Pulmonary artery endothelial cell (primary cell): ENCODE measurements at places on chromosomes 3 and 15. TPM values are rescaled to one million over a fixed set of nuclear protein-coding genes. Genes with fewer than 3 reads are reported as not detected.

DNA sequence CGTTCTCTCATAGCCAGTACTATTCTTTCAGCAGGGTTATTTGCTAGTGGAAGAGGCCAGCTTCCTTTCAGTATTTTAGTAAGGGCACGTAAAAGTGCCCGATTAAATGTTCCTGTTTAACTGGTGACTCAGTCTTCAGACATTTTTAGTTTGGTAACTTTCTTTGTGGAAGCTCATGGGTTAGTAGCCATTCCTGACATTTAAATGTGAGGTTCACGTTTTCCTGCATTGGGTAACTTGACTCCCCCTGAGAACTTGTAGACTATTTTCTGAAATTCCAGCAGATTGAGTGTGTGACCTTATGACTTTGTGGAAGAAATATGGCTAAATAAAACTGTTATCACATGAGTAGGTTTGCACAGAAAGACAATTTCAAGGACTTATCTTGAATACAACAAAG, 16.9 kb downstream of the ABHD2 start:
- DNase-seq = no peak

DNA sequence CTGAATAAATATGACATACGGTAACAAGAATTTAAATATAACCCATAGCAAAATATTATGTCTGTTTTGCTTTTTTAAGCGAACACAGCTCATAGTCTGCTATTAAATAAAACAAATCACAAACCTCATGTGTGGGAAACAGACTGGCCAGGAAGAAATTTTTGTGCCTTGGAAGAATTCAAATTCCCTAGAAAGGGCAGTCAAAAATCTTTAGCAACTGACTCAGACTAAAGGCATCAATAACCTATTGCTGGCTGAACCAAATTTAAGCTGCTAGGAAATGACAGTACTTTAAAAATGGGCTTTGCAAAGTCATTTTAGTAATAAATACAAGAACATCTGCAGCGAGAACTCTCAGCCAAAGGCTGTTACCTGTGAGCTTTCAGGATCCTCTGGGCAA, 151.4 kb downstream of the PLD1 start:
- DNase-seq = no peak

ATRIP gene
- 9.2 and 11.3 TPM in 2 replicates for total RNA-seq

DNA sequence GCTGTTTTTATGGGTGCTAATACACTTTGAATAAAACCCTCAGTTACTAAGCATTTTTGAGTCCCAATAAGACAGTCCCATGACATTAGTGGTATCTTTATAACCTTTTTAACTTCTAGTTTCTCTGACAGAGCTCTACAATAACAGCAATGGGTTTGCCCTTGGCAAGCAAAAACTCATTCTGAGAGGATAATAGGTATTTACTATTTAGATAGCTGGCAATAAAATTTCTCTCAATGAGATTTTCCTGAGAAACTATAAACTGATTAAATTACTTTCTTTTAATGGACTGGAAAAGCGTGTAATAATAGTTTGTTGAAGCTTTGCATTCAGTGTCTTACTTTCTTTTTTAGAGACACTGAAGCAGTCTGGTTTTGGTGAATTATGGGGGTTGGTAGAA, 168.0 kb upstream of the MLF1 start:
- DNase-seq = no peak

DNA sequence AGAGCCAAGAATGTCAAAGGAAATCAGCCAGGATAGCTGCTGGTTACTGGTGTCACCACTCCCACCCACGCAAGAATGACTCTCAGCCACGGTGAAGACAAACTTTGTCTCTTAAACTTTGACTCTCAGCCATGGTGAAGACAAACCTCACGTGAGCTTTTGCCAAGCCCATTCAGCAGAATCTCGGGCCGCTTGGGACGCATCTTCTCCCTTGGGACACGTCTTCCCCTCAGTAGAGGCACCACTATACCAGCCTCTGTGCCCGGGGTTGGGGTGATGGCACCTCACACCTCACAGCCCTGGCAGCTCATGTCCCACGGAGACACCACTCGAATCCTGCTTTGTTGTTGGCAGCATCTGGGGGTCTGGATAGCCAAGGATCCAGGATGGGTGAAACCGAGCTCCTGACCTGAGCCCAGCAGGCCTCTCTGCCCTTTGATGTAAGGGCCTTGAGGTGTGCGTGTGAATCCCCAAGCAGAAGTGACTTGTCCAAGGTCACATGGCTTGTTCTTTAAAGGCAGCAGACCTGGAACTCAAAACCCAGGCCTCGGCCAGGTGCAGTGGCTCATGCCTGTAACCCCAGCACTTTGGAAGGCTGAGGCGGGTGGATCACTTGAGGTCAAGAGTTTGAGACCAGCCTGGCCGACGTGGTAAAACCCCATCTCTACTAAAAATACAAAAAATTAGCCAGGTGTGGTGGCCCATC, 21.8 kb downstream of the RBPMS2 start:
- no peak for DNase-seq

DNA sequence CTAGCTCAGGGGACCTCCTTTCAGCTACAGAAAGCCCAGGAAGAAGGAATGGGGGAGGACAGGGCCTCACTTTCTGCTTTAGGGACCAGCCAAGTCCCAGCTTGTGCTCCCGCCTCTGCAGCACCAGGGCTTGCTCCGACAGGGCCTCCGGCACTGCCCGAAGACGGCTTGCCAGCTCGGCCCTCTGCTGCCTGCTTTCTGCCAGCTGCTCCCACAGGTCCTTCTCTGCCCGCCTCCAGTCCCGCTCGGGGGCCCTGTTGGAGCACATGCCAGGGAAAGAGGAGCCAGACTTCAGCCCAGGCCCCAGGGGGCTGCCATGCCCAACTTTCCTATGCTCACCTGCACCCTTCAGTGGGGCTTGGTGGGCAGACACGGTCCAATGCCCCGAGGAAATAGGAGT, 4.3 kb upstream of the CLK3 start:
- no peak for DNase-seq

GRCh38 chr15:83144771-83145170, 37.3 kb downstream of the TM6SF1 start:
- DNase-seq = no peak

DNA sequence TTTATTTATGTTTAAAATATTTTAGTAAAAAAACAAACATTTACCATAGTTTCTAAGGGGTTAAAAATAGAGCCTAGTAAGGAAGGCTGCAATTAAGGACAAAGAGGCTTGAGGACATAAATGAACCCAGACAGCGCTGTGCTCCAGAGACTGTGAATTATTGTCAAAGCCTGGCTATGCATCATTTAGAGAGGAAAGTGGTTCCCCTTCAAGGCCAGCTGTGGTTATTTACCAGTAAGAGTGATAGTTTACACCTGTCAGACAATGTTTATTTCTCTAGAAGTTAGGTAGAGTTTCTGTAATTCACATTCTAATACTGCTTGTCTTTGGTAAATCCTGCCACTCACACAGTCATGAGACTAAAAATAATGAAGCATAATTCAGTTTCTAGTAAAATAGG, 32.4 kb upstream of the PIK3R4 start:
- no peak for DNase-seq

ITGB5 gene
- 161 and 184 TPM in 2 replicates for total RNA-seq

ZNF502 gene
- total RNA-seq = 3.6 and 3.7 TPM in 2 replicates

GRCh38 chr3:32870373-32871095, 52.7 kb downstream of the TRIM71 start:
- DNase-seq = no peak

DNA sequence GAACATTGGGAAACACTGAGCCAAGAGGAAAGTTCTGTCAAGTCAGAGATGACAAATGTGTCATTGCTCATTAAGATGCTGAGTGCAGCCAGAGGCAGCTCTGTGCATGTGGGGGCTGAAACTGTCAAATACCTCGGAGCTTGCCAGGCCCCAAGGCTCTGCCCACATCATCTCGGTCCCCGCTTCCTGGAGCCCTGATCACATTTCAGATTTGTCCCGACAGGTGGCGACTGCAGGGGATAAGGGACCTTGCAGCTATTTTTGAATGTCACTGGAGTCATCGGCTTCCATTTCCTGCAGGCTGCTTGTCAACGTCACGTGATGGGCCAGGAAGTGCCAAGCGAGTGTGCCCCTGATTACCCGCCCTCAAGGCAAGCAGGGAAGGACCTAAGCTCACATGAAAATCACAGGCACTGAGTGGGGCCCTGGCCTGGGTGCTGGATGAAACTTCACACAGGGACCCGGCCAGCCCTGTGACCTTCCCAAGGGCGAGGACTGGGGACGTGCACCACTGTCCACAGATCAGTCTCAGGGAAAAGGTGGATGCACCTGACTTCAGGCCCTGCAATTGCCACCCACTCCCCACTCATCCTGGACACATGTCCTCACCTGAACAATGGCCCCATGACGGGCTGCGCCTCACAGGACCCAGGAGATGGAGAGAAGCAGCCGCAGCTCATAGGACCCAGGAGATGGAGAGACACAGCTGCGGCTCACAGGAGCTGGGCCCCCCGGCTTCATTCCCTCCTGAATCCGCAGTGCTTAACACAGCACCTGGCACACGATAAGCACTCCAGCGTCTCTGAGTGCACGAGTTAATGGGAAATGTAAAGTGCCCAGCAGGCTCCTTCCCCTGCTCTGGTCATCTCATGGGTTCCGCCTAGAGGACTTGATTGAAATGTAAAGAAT, 73.4 kb downstream of the NUP210 start:
- no peak for DNase-seq

DNA sequence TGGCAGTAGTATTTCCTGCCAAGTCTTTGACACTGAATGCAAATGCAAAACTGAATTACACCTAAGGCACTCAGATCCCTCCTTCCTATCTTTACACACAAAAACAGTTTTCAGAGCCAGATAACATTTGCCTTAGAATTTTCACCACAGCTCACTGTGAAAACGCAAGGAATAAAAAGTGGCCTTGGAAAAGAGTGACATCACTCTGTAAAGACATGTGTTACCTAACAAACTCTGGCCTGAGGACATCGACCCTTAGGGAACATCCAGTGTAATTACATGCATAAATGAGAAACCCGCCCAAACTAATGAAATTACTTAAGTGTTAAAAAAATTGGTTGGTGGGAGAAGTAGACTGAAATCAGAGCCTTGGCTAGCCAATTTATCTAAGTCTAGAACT, 88.9 kb downstream of the PLOD2 start:
- DNase-seq = no peak

DNA sequence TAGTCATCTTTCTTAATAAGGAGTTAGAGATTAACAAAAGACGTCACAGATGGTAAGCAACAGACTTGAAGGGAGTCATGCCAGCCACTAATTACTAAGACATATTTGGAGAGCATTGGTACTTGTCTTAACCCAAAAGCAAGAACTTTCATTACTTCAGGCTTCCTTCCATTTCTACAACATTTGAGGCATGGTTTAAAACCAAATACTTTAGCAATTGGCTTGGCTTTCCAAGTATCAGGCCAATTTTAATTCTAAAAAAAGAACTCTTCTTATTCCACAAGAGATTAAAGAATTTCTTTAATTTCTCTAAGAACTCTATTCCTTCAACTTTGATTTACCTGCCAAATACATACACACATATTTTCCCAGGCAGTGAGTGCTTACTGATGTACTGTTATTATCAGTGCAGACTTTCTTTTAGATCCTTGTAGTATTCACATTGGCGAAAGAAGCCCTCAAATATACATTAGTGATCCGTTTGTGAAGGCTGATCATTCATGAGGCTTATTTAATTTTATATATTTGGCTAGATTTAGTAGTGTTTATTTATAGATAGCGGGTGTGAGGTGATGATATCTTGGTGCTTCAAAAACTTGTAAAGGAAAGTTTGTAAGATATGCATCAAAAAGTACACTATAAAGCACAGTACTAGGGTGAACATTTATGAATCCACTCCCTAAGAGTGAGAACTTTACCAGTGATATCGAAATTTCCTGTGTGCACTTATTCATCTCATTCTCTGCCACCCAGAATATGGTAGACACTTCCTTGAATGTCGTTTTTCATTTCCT, 229.2 kb downstream of the MFSD1 start:
- no peak for DNase-seq

- DNase-seq = no peak
Measured at GRCh38 chr15:69871511-69872134, 226.1 kb downstream of the TLE3 start.

DNA sequence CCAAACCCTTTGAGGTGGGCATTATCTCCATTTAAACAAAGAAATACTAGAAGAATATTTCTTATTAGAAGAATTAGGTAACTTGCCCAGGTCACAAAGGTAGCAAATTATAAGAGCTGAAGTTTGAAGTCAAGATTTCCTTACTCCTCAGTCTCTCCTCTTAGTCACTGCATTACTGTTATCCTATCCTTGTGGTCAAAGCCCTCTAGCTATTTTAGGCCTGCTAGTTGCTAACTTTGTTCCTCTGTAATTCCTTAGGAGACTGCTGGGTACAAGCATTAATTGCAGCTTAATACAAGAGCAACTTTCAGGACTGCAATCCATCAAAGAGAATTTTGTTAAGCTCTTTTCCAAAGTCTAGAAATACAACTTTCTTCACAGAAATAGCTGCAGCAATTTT, 528.2 kb downstream of the ZIC1 start:
- no peak for DNase-seq

DNA sequence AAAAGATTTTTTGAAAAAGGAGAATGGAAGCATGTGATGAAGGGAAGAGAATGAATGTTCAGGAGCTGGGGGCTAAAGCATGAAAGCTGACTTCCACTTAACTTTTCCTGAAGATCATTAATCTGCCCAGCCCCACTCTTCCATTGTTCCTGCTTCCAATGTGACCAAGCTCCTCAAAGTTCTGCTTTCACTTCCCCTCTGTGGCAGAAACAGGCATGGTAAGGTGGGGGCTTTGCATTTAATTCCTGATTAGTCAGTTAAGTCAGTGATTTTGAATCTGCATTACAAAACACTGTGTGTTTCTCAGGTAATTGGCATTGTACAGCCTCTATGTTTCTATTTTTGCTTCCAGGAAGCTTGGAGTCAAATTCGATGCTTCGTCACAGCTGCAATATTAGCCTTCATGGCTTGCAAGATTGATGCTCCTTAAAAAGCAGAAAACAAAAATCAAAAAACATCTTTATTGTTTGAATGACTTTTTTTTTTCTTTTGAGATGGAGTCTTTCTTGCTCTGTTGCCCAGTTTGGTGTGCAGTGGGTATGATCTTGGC, 7.3 kb upstream of the TM6SF1 start:
- no peak for DNase-seq

DNA sequence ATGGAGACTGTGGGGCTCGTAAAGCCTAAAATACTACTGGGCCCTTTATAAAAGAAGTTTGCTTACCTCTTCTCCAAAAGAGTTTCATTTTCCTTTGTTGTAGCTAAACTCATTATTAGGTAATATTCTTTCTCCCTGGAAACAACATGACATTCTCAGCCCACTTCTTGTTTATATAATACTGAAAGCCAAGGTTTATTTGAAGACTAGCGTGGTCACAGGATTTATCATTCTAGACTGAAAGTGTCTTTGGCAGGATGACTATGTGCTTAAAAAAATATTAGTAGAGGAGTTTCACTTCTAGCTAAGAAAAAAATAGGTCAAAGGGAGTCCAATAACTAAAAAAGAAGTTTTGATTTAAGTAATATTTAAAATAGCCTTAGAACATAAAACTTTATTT, 1085.2 kb upstream of the CADM2 start:
- no peak for DNase-seq

DNA sequence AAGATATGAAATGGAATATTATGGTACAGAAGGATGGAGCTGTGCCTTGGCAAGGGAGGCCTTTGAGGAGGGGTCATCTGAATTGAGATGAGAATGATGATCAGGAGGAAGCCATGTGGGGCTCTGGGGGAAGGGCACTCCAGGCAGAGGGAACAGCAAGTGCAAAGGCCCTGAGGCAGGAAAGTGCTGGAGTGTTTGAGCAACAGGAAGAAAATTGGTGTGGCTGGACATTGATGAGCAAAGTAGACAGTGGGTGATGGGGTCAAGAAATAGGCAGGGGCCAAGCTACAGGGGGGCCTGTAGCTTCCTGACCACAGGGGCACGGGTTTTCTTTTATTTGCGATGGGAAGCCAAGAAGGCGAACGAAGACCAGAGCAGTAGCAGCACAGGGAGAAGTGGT, 3.3 kb upstream of the GP9 start:
- no peak for DNase-seq

HRG gene
- not detected in 2 replicates for total RNA-seq
